NCI-H69 (cell line): ENCODE measurements at places on chromosomes 6 and 20.

- DNase-seq, result no peak
These were observed 61.0 kb downstream of the MTFR2 start for GRCh38 chr6:136189104-136189503.

DNA sequence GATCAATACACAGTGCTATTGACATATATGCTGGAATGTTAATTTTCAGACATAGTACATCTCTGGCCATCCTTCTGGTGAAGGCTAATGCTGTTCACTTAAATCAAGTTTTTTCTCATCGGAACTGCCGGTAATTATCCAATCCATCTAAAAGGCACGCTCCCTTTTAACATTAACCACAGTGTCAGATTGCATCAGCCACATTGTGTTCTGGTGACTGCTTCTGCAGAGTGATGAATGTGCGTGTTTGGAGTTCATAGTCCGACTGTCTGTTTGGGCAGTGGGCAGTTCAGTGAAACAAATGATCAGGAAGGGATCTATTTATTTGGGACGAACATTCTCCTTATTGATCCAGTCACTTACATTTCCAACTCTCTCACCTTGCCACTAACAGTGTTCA, 49.5 kb downstream of the SOBP start:
- DNase-seq, result peak; percentile 90

DNA sequence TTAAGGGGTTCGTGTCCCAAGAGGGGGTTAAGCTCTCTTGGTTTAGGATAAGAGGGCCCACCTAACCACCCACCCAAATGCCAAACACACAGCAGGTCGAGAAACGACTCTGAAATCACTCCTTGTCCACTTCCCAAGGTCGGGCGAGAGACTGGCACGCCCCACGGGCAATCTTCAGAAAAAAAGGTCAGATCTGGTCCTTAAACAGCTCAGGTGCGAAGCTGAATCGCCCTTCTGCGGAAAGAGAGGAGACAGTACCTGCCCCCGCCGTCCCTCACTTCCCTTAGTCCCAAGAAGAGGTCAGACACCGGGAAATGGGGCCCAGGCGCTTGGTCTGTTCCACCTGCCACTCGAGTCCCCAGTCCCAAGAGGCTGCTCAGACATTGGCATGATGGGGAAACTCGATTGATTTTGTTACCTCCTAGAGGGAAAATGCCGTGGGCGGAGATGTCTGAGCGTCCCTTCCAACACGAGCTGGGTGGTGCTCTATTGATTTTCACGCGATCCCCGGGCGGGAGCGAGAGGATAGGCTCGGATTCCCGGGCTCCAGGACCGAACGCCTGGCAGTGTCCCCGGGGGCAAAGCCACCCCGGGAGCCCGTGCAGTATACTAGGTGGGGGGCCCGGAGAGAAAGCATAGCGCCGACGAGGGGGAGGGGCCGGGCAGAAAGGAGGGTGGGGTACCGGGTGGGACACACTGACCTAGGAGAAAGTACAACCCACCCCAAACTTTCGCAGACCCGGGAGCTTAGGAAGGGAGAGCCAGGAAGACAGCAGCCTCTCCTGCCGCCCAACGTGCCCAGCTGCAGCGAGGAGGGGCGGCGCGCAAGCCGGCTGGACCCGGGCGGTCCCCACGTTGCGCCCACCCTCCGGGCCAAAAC, 1.1 kb upstream of the SAMD5 start:
- DNase-seq, result peak; percentile 67

GRCh38 chr20:32036716-32037485, 15.1 kb upstream of the HCK start:
- DNase-seq, result peak; percentile 36

GRCh38 chr6:116812051-116812650, 16.7 kb downstream of the GPRC6A start:
- DNase-seq, result no peak

- no peak for DNase-seq
These were observed 28.2 kb upstream of the TAB2 start for GRCh38 chr6:149289192-149289781.

- peak; percentile 95 for DNase-seq
These were observed 116.6 kb downstream of the FOXC1 start for GRCh38 chr6:1726341-1726768.

DNA sequence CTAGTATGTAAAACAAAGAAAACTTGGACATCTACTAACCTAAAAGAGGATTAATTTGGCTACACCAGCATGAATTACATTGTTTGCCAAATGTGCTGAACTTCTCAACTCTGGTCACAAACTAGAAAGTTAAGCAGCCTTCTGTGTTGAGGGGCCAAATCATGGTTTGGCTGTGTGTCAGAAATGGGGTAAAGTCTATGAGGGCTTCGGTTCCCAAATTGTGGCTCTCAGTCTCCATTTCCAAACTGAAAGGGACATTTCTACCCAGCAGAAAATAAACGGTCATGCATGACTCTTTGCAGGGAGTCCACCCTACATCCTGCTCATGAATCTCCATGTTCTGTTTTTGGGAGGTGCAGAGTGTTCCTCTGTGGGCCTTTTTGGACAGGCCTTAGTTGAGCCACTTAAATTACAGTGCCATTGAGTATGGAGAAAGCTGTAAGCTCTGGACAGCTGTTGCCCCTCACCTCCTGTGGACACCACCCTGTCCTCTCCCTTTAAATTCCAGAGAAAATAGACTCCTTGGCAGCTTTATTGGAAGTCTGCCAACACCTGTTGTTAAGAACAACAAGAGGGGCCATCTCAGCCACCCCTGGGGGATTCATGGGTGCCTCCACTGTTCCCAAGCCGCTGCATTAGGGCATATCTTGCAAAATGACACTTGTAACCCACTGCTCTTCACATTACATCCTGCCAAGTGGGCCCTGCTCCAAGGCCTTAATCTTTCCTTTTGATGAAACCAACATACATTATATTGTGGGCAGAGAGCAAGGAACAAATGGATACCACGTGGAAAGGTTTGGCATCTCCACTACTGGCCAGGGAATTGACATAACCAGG, 27.5 kb upstream of the SNRPC start:
- peak; percentile 73 for DNase-seq

DNA sequence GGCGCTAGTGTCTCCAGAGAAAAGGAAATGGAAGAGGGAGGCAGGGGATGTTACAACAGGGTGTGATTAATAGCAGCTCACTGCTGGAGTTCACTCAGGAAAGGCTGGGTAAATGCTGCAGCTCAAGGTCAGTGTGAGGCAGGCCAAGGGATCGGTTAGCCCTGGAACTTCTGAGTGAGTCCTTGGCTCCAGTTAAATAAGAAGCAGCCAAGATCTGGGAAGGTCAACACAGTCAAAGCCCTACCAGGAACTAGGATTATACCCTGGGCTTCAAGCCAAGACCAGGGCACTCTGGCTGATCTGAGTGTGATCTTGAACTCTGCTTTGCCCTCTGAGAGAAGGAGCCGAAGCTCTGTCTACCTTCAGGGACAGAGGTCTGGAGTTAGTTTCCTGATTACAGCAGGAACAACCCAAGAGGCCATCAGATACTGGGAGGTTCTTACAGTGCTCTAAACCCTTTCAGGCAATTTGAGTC, 44.3 kb downstream of the TPD52L1 start:
- DNase-seq, result peak; percentile 97

DNA sequence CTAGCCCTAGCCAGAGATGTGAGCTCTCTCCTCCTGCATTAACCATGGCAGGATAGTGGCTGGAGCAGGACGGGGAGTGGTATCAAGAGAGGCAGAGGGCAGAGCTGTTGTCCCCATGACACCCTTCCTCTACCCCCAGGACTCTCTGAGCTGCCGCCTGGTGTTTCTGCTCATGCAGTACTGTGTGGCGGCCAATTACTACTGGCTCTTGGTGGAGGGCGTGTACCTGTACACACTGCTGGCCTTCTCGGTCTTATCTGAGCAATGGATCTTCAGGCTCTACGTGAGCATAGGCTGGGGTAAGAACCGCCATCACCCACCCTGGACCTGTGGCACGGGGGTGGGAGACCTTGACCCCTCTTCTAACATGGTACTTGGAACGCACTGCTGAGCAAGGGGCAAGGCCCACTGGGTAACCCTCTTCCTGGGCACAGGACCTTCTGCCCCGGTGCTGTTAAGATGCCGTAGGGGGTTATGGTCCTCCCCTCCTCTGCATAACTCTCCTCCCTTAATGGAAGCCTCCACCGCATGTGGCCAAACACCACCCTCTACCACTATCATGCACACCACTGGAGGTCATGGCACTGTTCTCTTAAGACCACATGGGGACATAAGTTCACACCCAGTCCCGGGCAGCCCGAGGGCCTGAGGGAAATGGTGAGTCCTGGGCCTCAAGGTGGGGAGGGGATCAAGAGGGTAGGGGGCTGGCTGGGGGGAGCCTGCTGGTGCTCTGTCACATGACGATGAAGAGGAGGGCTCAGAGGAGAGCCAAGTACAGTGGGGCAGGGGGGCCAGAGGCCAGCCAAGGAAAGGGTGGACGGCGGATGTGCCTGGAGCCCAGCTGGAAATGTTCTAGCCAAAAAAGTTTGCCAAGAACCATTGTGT, 25.1 kb downstream of the GLP1R start:
- DNase-seq, result no peak

DNA sequence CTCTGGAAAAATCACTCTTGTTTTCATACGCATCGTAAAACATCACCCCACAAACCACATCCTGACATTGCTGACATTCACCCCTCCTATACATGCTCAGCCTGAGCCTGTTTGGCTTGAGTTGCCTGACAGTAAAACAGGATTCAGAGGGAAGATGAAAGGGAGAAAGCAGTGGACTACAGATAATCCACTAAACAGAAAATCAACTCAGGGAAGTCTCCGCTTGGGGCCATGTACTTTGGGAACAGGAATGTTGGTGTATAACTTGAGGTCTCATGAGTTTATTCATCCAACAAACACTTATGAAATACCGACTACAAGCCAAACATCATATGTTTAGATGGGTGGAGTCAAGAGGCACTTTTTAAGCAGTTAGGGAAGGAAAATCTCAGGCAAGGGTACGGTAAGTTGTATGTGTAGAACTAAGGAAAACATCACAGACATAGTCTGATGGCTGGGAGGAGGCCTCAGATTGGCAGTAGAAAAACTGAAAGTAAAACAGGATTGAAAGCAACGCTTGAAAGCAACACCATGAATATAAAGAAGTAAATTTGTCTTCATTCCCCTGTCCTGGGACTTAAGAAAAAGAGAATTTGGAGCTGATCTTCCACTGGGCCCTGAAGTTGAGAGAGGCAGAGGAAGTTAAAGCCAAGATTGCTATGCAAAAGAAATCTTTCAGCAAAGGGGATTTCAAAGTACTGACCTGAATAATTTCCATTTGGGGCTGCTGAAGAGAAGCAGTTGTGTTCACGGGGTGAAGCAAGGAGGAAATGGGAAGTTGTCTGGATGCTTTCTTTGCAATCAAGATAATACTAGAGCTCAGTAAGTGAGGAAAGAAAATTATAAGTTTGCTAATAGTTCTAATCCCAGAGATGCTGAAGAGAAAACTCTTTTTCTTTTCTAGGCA, 28.8 kb downstream of the PDE7B start:
- DNase-seq, result no peak

- peak; percentile 27 for DNase-seq
These were observed 240.9 kb downstream of the PHACTR1 start for GRCh38 chr6:12957321-12958051.

DNA sequence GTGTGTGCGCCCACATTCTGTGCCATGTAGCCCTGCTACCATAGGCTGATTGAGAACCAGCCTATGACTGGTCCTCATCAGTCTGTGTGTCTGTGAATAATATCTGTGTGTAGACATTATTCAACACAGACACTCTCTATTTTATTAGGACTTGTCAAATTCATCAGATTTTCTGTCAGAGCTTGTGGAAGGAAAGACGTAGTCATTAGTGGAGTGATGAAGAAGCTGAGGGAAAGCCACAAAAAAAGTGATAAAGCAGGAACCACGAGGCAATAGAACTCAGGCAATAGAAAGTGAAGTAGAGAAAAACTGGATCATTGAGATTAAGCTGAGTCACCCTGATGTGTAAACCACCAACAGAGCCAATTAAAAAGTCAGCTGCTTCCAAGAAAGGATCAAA, 122.2 kb upstream of the MARCKS start:
- DNase-seq, result no peak

- peak; percentile 60 for DNase-seq
These were observed 215.4 kb upstream of the DEFB112 start for GRCh38 chr6:50264995-50265571.

GRCh38 chr6:7798751-7799150, 72.9 kb downstream of the BMP6 start:
- DNase-seq, result no peak

DNA sequence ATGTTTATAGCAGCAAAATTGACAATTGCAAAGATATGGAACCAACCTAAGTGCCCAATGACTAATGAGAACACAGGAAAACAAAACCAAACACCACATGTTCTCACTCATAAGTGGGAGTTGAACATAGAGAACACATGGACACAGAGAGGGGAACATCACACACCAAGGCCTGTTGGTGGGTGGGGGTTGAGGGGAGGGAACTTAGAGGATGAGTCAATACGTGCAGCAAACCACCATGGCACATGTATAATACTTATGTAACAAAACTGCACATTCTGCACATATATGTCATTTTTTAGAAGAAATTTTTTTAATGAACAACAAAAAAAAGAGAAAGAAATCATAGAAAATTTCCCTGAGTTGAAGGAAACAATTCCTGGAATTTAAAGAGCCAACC, 3.9 kb downstream of the EPM2A start:
- no peak for DNase-seq

DNA sequence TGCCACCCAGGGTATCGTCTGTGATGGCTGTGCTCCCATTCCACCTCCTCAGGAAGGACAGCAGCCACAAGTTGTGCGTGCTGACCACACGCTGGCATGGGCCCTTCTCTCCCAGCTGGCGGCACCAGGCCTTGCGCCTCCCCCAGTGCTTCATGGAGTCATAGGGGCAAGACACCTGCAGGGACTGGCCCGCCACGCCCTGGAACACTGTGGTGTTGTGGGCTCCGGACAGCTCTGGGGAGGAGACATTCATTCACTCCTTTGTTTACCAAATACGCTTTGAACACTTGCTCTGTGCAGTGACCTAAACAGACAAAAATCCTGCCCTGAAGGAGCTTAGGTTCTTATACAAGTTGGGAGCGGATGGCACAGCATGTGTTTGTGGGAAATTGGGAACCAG, 1.5 kb downstream of the TREM2 start:
- DNase-seq, result no peak

- no peak for DNase-seq
These were observed 248.4 kb downstream of the SAMD5 start for GRCh38 chr6:147756891-147757290.

GRCh38 chr6:31676322-31676903, 4.5 kb downstream of the LY6G5C start:
- DNase-seq, result no peak

GRCh38 chr20:5085380-5085779, 34.4 kb downstream of the PCNA start:
- no peak for DNase-seq

DNA sequence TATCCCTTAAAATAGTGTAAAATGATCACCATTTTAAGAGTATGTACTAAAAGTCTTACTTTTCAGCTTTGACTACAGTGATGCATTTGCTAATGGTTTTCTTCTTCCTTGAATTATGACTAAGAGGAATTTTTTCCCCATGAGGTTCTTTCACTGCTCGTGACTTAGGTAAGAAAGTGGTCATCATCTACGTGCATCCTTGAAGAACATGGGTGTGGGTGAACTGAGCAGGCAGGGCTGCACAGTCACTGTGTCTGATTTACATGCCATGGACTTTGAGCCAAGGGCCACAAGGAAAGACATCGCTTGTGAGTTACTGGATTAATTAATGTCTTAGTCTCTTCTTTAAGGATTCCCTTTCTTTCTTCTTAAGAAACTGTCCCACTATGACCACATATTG, 33.3 kb downstream of the NQO2 start:
- no peak for DNase-seq
